ENCODE measurements at places on chromosomes 7 and 10. TPM values are rescaled to one million over a fixed set of nuclear protein-coding genes. Genes with fewer than 3 reads are reported as not detected.

CRHR2 gene
- total RNA-seq: 0.27 TPM

ABCB8 gene
- 35.3 TPM for total RNA-seq

SPDYE6 gene
- not detected for total RNA-seq

RAPGEF5 gene
- 65.8 TPM for total RNA-seq

GPC2 gene
- total RNA-seq: 57.9 TPM

CNPY1 gene
- 19.4 TPM for total RNA-seq

ANKRD61 gene
- total RNA-seq: not detected

PLXNA4 gene
- 20.4 TPM for total RNA-seq

EBLN1 gene
- not detected for total RNA-seq

MRLN gene
- total RNA-seq: 12.2 TPM

GPR26 gene
- total RNA-seq: 12.0 TPM

ELN gene
- 27.0 TPM for total RNA-seq

MSMB gene
- total RNA-seq: not detected

DDX21 gene
- 26.9 TPM for total RNA-seq

JAZF1 gene
- total RNA-seq: 16.0 TPM

CTTNBP2 gene
- 63.5 TPM for total RNA-seq

TAS2R5 gene
- 10.6 TPM for total RNA-seq

ADAMTS14 gene
- total RNA-seq: 1.2 TPM

ING3 gene
- total RNA-seq: 31.8 TPM

MNX1 gene
- not detected for total RNA-seq

SLC16A9 gene
- 19.9 TPM for total RNA-seq
